ENCODE measurements at places on chromosomes 1 and 21.

- DNase-seq = no peak
These were observed 37.7 kb upstream of the GPR37L1 start for GRCh38 chr1:202084791-202085681.

GRCh38 chr1:202254454-202255252 lies 61.1 kb downstream of the LGR6 start:
- no peak for DNase-seq

DNA sequence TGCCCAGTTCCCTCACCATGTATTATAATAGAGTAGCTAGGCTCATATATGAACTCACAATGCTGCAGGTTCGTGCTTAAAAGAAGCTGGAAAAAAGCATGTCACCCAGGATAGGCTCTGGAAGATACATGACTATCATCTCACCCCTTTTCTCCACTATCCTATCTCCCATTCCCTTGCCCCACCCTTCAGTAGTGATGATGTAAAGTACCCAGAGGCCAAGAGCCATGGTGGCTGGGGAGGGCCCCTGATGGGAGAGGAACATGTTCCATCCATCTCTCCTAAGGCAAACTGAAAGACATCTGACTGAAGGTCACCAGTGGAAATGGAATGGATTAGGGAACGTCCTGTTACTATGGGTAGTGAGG lies 20.3 kb upstream of the RBBP5 start:
- no peak for DNase-seq

DNA sequence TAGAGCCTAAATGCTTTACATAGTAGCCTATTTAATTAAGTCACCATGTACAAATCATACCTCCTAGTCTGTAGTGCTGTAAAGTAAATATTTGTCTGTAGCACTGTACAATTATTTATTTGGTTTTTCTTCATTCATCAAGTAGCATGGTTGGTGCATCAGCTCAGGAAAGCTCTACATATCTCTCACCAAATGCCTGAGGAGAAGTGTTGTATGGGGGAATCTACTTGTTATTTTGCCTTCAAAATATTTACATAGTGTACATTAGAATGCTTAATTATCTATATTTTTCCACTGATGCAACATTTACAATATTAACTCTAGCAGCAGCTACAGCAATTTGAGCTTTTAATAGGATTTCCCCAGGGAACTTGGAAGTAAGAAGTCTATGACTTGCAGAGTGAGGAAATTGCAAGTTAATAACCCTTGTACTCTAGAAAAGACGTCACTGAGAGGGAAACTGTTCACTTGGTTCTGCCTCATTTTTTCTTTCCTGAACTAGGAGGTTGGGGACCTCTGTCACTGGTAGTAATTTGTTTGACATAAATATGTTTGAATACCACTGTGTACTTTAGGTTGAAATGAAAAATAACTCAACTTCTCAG lies 207.4 kb downstream of the PDE4B start:
- no peak for DNase-seq

DNA sequence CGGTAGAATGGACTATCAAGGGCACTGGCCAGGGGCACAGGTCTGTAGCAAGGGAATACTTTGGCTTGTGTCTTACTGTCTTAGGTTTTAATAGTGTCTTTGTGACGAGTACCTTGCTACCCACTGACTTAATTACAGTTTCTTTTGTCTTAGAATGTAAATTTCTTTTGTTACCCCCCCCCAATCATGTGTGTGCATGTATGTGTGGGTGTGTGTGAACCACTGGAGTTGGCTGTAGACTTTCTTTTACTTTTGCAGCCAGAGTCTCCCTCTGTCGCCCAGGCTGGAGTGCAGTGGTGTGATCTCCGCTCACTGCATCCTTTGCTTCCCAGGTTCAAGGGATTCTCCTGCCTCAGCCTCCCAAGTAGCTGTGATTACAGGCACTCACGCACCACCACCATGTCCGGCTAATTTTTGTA lies 61.8 kb upstream of the CLDN14 start:
- no peak for DNase-seq

DNA sequence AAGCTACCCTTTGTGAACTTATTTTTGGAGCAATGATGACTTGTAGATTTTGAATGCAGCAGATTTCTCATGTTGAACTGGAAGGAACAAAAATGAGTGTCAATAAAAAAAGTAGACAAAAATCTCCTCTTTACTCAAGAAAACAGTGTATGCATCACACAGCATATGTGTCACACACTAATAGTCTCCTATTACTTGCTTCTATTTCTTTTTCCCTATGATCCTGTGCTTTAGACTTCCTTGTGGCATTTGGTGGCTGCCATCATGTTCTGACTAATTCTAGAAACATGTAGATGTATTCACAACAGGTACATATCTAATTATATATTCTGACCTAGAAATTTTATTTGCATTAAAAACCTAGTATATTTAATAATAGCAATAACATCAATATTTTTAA lies 14.3 kb downstream of the RC3H1 start:
- no peak for DNase-seq

GRCh38 chr1:115706587-115707425 lies 61.7 kb downstream of the CASQ2 start:
- peak; percentile 22 for DNase-seq

- DNase-seq = no peak
These were observed 375.4 kb downstream of the COL11A1 start for GRCh38 chr1:102732927-102733326.

DNA sequence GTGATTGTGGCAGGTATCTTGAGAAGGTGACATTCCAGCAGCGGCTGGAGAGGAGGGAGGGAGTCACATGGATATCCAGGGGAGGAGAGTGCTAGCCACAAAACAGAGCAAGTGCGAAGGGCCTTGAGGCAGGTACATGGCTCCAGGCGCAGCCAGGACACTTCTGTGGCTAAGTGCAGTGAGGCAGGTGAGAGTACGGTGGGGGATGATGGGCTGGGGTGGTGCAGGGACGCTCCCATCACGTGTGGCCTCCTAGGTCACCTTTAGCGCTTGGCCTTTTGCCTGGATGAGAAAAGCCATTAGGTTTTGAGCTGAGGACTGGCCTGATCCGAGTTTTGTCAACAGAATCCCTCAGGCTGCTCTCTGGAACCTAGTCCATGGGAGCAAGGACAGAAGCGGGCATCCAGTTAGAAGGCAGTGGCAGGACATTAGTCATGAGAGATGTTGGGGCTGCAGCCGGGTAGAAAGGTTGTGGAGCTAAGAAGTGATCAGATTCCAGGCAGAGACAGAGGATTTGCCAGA lies 31.6 kb downstream of the SMYD2 start:
- no peak for DNase-seq

GRCh38 chr1:18548643-18549042 lies 67.9 kb downstream of the KLHDC7A start:
- DNase-seq = no peak

DNA sequence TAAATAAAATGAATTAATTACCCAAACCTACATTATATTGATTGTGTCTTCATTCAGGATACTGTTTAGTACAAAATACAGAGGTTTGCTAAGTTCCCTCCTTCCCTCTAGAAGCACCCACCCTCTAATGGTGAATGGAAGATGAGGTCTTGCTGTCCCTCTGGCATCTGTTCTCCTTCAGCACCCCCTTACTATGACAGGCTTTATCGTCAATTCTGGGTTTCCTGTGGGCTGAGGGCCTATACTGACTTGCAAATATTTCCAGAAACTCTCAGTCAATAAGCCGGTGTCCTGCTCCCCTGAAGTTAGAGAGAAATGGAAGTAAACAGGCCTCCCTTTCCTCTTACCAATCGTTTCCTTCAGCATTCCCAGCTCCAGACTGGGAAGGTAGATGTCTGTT lies 13.2 kb downstream of the LAX1 start:
- no peak for DNase-seq

GRCh38 chr1:151553659-151554058 lies 13.6 kb downstream of the TUFT1 start:
- no peak for DNase-seq

- DNase-seq = no peak
These were observed 18.8 kb upstream of the SYPL2 start for GRCh38 chr1:109447524-109447923.

DNA sequence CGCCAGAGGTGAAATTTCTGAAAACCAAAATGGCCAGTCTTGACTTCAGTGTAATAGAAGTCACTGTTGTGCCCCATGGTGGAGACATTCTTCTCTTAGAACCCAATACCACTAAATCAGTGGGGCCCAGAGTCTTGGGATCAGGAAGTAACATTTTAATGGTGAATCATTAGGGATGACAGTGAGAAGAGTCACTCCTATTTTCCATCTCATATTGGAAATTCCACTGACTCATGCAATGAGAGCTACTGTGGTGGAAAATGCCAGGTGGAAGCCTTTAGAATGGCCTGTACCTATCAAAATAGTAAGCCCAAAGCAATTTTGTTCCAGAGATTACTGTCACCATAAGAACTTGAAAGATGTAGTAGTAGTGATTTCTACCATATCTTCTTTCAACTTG lies 20.6 kb upstream of the PPM1J start:
- DNase-seq = no peak

DNA sequence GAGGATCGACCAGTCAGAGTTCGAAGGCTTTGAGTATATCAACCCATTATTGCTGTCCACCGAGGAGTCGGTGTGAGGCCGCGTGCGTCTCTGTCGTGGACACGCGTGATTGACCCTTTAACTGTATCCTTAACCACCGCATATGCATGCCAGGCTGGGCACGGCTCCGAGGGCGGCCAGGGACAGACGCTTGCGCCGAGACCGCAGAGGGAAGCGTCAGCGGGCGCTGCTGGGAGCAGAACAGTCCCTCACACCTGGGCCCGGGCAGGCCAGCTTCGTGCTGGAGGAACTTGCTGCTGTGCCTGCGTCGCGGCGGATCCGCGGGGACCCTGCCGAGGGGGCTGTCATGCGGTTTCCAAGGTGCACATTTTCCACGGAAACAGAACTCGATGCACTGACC lies 9.6 kb downstream of the FAAP20 start:
- no peak for DNase-seq

DNA sequence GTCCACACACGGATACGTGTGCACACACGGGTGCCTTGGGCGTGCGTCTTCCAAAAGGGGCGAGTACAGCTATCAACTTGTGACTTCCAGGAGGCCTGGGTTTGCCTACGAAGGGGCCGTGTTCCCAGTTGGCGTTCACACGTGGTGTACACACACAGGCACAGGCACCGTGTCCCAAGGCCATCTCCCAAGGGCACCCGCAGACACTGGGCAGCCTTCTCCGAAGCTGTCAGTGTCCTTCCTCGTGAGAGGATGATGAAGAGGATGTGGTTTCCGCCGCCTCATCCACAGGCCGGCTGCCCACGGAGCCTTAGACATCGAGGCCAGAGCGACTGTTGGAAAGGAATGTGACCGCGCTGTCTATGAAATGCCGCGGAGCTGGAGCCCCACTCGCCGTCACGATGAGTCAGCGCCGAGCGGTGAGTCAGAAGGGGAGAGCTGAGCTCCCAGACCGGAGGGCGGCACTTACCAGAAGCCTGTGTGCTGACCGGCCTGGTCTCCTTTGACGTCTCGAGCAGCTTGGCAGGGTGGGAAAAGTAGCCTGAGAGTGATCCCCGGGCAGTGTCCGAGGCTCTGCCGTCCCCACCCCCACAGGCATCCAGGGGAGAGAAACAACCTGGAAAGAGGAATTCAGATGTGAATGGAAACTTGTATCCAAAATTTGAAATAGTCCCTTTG lies 141.4 kb upstream of the ARHGEF16 start:
- peak; percentile 97 for DNase-seq

- DNase-seq = no peak
These were observed 45.7 kb downstream of the PSMG1 start for GRCh38 chr21:39137248-39138178.

DNA sequence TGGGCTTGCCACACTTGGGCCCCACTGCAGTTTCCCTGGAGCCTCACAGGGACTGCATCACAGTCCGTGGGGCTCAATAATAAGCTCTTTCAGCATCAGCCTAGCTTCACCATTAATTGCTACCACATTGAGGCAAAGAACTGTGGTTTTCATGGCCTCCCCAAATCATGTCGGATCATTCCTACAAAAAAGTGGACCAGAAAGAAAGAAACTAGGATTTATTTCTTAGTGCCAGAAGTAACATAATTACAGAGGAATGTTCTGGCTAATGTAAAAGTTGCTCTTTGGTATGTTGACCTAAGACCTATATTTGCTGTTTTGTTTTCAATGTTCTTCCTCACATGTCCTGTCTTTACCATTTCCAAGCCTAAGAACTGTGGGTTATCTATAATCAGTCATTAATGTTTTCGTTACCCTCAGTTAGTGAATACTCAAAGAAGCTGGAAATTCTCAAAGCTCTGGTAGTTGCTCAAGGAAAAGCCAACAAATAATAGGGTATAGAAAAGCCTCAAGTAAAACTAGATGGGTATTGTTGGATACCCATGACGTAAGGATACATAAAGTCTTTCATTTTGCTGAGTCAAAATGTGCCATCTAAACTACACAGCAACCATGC lies 173.9 kb downstream of the LTN1 start:
- DNase-seq = no peak

DNA sequence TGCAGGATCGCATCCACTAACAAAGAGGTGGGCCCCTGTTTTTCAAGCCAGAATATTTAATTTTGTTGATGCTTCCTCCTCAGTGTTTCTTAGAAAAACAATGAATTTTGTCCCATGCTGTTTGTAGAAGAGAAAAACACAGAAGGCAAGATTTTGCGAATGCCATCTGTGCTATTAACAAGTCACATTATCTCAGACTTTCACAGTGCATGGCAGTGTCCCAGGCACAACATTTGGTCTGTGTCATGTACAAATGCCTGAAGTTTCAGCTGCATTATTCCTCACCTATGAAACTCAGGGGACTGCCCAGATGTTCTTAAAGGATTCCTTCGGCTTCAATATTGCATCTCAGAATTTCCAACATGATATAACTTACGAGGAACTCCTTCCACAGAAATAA lies 99.6 kb upstream of the ZC3H11B start:
- no peak for DNase-seq

- no peak for DNase-seq
These were observed 41.7 kb downstream of the UTP25 start for GRCh38 chr1:209869291-209870149.

GRCh38 chr1:207221934-207222351 lies 99.5 kb upstream of the CD55 start:
- no peak for DNase-seq

- DNase-seq = no peak
These were observed 41.3 kb downstream of the TCP10L start for GRCh38 chr21:32543975-32544374.

All from MV-4-11 (cell line).